Activated CD4-positive, alpha-beta memory T cell treated with anti-CD3 and anti-CD28 coated beads for 36 hours (primary cell): ENCODE measurements at places on chromosomes 5 and 9. TPM values are rescaled to one million over a fixed set of nuclear protein-coding genes. Genes with fewer than 3 reads are reported as not detected.

KIF12 gene
- not detected for total RNA-seq

NR4A3 gene
- total RNA-seq = 10.5 TPM

MAP1B gene
- 0.51 TPM for total RNA-seq

C1QTNF3 gene
- 2.5 TPM for total RNA-seq

STPG3 gene
- not detected for total RNA-seq

CEL gene
- 0.88 TPM for total RNA-seq

SMIM15 gene
- total RNA-seq = 67.2 TPM

FABP6 gene
- not detected for total RNA-seq

ARPC5L gene
- total RNA-seq = 108 TPM

FRRS1L gene
- total RNA-seq = not detected
